ENCODE measurements at places on chromosomes 12 and 14.

GRCh38 chr12:45498645-45499044 lies 230.9 kb upstream of the ARID2 start:
- DNase-seq = no peak

GRCh38 chr12:114625294-114625851 lies 58.6 kb downstream of the TBX3 start:
- peak; percentile 96 for DNase-seq

- DNase-seq = no peak
Measured at GRCh38 chr12:32493282-32493681, 93.9 kb downstream of the FGD4 start.

DNA sequence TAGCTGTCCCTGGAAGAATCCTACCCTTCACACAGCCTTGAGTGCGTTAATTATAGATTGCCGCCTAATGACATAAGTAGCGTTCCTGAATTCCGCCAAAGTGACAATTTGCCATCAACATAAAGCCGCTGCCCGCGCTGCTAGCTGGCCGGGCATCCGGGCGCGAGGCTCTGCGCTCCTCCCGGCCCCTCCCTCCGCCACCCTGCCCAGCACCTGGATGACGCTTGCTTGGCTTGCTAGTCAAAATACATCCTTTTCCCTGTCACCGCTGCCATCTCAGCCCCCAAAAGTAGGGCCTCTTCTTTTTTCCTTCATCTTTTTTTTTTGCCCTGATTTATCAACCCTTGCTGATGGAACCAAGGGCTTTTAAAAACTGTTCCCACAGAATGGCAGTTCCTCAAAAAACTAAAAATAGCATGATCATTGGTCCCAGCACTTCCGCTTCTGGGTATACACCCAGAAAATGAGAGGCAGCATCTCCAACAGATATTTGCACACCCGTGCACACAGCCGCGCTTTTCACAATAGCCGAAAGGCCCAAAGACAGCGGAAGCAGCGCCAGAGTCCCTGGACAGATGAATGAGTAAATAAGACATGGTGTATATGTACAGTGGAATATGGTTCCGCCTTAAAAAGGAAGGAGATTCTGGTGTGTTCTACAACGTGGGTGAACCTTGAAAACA lies 235.2 kb downstream of the BCL11B start:
- DNase-seq = peak; percentile 32

GRCh38 chr12:3041558-3042164 lies 35.5 kb upstream of the TSPAN9 start:
- peak; percentile 95 for DNase-seq

DNA sequence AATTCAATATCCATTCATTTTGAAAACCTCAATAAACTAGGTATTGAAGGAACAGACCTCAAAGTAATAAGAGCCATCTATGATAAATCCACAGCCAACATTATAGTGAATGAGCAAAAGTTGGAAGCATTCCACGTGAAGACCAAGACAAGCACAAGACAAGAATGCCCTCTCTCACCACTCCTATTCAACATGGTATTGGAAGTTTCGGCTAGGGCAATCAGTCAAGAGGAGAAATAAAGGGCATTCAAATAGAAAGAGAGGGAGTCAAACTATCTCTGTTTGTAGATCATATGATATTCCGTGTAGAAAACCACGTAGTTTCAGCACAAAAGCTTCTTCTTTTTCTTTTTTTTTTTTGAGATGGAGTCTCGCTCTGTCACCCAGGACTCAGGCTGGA lies 550.3 kb downstream of the FSCB start:
- DNase-seq = no peak

All from endodermal cell (in vitro differentiated cells).